ENCODE measurements at places on chromosomes 1 and 21.

DNA sequence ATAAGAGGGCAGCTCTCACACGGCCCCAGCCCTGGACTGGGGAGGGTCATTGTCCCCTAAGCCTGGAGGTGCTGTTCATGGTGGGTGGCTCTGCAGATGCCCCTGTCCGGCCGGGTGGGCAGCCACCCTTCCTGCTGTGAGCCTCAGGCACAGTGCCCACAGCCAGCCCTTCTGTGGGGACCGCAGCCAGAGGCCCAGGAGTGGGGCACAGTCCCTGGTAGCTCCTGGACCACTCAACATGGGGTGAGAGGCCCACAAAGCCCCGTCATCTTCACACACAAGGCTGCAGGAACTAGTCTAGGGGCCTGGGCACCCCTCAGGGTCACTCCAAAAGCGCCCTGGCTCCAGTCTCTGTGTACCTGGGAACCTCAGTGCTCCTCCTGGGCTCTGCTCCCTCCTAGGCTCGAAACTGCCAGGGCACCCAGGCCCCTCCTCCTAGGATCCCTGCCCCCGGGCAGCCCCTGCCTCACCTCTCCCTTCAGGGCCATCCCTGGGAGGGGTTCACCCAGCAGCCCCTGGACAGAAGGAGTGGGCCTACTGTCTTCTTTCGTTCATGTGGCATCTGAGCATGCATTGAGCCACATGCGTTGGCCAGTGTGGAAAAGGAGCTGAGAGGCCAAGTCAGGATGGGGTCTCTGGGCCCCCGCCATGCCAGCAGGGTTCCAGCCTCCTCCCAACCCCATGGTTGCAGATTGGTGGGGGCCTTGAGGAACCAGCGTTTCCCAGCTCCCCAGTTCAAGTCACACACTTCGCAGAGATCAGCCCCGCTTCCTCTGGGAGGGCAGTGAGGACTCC, 43.0 kb downstream of the WNT9A start:
- DNase-seq: no peak

DNA sequence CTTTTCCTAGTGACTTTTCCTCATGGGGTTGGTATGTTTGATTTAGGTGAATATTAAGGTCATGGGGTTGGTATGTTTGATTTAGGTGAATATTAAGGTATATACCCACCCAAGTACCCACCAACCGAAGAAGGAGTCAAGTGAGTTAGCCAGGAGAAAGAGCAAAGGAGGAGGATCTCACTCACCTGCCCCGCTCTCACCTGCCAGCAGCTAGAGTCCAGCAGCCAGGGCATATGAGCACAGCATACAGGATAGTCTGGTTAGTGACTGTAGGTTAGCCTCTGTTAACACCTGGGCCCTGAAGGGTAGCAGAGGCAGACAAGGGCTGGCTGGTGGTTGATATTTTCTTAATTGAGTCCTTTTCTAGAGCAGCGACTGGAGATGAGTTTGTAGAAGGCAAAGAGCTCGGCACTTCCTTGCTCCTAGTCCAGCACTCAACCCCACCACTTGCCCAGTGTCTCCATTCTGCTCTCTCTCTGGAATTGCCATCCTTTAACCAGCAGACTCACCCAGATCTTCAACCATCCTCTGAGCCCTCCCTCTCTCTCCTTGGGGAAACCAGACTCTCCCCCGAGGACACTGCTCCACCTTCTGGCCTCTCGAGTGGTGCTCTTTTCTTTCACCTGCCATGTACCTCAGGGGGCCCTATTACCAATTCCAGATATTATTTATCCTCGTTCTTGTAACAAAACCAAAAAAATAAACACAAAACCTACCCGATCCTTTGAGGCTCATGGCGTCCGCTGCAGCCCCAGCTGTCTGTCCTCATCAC, 16.3 kb upstream of the DESI2 start:
- DNase-seq: no peak

DNA sequence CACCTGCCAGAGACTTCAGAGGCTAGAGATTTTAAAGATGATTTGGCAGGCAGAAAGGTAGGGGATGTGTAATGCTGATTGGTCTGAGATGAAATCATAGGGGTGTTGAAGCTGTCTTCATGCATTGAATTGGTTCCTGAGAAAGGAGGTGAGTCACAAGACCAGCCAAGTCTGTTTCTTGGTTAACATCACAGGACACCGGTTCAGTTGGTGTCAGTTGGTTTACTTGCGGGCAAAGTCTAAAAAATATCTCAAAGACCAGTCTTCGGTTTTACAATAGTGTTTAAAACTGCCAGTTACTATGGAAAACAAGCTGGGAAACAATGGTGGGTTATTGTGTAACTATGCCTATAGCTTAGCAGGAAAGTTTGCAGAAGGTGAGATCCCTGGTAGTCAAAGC, 305.9 kb downstream of the BARHL2 start:
- DNase-seq: no peak

- no peak for DNase-seq
Observed at GRCh38 chr1:96510391-96510790, 211.2 kb upstream of the PTBP2 start.

- peak; percentile 65 for DNase-seq
Observed at GRCh38 chr1:226708342-226708780, 30.7 kb downstream of the ITPKB start.

GRCh38 chr1:3663999-3664699, 11.8 kb downstream of the TP73 start:
- DNase-seq: no peak

DNA sequence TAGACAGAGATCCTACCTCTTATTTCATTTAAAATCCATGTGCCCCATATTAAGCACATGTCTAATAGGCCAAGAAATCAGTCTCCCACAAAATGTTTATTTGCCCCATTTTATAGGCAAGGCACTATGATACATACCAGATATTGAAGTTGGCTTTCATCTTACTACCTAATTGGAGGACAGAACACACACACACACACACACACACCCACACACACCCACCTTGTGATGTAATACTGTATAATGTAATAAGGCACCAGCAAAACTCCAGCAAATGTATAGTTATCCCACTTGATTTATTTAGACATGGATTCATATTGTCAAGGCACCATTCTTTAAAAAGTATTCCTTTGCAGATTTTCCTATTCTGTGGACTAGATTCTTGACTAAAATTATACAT, 56.8 kb downstream of the ATP6V1G3 start:
- DNase-seq: no peak

DNA sequence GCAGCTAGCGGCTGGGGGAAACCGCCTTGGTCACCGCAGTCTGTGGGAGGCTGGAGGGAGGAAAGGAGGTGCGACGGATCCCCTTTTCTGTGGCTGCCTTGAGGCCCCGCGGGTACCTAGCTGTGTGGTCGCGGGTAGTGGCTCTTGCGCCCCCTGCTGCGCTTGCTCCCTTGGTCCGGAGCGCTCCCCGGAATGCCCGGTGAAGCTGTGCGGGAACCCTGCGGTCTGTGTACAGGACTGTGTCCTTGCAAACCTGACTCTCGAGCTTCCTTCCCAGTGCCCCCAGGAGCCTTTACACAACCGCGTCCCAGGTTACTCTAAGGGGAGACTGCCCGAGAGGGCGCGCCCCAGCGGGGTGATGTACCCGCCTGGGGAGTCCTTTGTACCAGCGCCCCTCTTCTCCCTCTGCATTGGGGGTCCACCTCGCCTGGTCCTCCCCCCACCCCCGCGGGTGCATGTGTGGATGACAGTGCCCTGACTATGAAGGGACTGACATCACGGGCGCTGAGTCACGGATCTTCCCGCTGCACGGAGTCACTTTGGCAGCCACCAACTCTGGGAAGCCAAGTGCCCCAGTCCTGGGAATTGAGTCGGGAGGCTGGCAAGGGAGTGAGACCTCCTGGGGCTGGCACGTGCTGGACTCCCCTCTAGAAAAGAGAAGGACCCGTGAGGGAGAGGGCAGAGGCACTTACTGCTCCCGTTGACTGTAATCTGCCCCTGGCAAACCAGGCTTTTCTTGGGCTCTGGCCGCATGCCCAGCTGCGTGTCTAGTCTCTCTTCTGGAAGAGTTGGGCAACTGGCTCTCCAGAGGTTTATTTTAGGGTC, 816 bp downstream of the IL6R start:
- DNase-seq: peak; percentile 60

DNA sequence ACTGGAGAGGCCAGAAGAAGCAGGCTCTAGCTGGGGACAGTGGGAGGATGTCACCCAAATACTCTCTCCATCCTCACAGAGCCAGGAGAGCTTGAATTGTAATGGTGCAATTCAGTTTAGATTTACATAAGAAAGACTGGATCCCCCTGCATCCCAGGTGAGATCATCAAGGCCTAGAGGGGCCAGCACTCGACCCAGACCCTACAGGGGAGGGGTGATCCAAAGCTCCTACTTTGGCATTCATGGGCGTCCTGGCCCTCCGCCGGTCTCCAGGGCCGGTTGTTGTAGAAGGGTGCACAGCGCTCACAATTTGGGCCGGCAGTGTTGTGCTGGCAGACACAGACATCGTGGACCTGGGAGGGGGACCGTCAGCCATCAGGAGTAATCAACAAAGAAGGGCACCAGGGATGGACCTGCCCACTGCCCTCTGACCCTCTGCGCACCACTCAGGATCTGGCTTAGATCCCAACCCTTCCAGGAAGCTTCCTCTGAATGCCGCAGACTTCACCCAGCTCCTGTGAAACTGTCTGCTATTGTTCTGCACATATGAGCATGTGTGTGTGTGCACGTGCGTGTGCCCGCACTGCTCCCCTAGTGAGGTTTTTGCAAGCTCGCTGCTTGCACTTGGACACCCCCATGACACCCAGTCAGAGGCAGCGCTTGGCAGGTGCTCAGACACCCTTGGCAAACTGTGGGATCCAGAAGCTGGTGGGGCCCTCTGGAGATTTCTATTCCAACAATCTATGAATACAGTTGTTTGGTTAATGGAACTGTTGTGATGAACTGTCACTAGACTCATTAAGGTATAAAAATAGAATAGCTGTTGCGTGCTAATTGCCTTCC, 21.6 kb downstream of the LAMB3 start:
- DNase-seq: no peak

- no peak for DNase-seq
Observed at GRCh38 chr1:233904633-233905415, at the start of gene SLC35F3. Gene SLC35F3 (plus strand): TSS chr1:233904676.

GRCh38 chr1:208233546-208233945, 10.6 kb downstream of the PLXNA2 start:
- no peak for DNase-seq

GRCh38 chr1:245986404-245987218, 520.5 kb downstream of the SMYD3 start:
- no peak for DNase-seq

GRCh38 chr1:170219163-170219562, 73.4 kb downstream of the NTMT2 start:
- DNase-seq: no peak

DNA sequence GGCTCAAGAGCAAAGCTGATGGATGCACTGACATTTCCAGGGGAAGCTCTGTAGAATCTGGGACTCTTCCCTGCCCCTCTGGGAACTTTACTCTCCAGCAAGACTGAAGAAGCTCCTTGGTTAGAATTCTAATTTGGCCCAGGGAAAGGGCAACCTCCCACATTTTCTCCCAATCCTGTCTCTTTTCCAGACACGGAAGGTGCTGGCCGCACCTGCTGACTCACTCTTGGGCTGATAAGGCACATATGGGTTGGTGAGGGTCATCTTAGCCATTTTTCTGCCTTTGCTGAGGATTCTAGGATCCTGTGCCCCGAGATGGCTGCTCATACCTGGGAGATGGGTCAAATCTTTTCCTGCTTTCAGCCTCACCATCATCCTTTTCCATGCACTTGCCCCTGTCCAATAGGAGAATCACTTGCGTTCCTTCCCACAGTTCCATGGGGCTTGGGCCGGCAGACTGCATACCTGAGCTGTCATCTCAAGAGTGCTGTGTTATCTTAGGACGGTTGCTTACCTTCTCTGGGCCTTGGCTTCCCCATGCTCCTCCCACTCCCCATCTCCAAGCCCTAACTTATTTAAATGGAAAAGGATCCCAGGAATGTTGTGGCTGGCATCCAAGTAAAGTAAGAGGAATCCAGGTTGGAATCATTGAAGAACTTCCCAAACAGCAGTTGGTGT, 1.3 kb downstream of the TINAGL1 start:
- DNase-seq: no peak

GRCh38 chr1:29208442-29208841, 22.3 kb downstream of the MECR start:
- peak; percentile 21 for DNase-seq

GRCh38 chr1:212410231-212410820, 4.4 kb downstream of the PACC1 start:
- no peak for DNase-seq

- DNase-seq: no peak
Observed at GRCh38 chr1:206909161-206909882, 12.1 kb downstream of the IL24 start.

GRCh38 chr1:54274448-54274847, 74.5 kb downstream of the MRPL37 start:
- DNase-seq: no peak

DNA sequence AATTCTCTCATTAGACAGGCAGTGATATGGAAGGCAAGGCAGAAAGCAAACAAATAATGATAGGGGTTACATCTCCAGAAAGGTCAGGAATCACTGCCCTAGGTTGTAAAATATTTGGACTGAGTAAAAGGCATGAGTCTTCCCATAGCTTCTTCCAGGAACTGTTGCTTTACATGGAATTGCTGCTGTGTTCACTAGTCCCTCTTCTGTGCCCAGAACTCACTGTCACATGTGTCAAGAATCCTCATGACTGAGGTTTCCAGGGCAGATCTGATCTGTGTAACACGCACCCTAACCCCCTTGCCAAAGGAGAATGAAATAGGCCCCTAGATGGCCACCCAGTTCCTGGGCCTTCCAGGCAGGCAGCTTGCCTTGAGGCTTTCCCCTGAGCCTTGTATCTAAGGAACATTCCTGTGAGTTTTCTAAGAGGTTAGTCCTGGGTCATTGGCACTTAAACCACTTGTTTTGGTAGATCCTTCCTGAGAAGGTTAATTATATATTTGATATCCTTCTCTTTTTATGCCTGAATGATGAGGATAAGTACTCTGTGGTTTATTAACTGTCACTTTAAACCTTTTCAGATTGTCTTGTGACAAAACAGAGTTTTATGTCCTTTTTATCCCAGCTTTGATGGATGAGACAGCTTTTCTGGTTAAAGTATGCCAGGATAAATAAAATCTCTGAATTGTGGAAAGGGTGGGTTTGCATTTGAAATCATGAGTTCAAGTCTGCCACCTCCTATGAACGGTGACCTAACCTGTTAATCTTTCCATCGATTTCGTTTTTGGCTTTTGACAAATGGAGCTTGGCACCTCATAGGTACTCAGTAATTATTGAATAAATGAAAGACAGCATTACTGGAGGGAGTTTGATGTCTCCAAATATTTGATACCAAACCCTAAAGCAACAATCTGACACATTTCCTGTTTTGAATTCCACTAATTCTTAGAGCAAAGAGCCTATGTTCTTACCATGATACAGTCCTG, 163.3 kb downstream of the DHRS3 start:
- peak; percentile 35 for DNase-seq
